Smooth muscle cell of the coronary artery (primary cell): ENCODE measurements at places on chromosomes 12 and 14. TPM values are rescaled to one million over a fixed set of nuclear protein-coding genes. Genes with fewer than 3 reads are reported as not detected.

The KRT74 gene
- not detected in 2 replicates for total RNA-seq

The SIRT4 gene
- 1.5 and 2.9 TPM in 2 replicates for total RNA-seq

The KERA gene
- total RNA-seq: not detected in 2 replicates

The B4GALNT1 gene
- total RNA-seq: 1.3 and 5.6 TPM in 2 replicates

The LRP1 gene
- 245 and 1,121 TPM in 2 replicates for total RNA-seq

The CAPRIN2 gene
- 24.1 and 63.1 TPM in 2 replicates for total RNA-seq

The NT5DC3 gene
- total RNA-seq: 3.6 and 5.2 TPM in 2 replicates

The BAZ2A gene
- 10.2 and 16.8 TPM in 2 replicates for total RNA-seq

The PRB2 gene
- total RNA-seq: not detected in 2 replicates

The ASCL1 gene
- not detected in 2 replicates for total RNA-seq

The LTBP2 gene
- 99.9 and 429 TPM in 2 replicates for total RNA-seq

The CLEC2B gene
- total RNA-seq: 2.3 and 206 TPM in 2 replicates

The NTN4 gene
- total RNA-seq: 26.7 and 234 TPM in 2 replicates

The GPD1 gene
- 0.30 and 0.47 TPM in 2 replicates for total RNA-seq
